ENCODE measurements at places on chromosomes 5 and 9. TPM values are rescaled to one million over a fixed set of nuclear protein-coding genes. Genes with fewer than 3 reads are reported as not detected.

DNA sequence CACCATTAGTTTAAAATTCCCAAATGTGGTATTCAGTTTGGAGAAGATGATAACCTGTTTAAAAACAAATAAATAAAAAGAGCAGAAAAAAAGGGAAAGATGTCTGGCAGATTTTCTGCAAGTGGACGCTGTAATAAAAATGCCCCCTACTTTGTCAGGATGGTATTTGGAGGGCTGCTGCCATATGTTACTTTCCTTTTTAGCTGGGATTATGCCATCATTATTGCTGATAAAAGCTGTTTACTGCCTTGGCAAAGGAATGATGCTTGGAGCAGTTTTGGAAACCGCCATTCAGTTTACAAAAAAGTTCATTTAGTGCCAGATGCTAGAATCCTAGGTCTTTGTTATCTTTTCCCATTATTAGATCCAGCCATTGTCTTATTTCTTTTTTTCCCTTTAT, 104.8 kb downstream of the PBX3 start:
- DNase-seq = no peak

AK3 gene
- total RNA-seq = 119 TPM

ANKRD34B gene
- total RNA-seq = not detected

GRCh38 chr5:179762079-179762780, 29.6 kb downstream of the MAML1 start:
- peak; percentile 25 for DNase-seq

DNA sequence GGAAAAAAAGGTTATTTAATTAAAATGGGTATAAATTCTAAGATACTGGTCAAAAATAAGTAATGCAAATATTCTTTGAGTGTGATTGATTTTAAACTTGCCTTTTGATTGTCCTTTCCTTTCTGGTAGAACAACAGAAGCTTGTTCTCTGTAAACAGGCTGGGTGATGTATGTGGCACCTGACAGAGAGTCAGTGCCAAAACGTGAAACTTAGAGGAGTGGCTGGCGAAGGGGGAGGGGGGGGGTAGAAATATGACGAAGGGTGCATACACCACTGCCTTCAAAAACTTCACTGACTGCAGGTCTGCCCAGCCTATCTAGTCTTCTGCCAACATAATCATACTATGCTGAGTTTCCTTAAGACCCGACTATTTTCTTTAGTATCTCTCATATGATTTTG, 629.8 kb upstream of the SEMA6A start:
- DNase-seq = no peak

PRDM12 gene
- not detected for total RNA-seq

- DNase-seq = no peak
Measured at GRCh38 chr5:6280425-6281100, 97.8 kb downstream of the MED10 start.

- DNase-seq = no peak
Measured at GRCh38 chr9:137552022-137552768, 516 bp downstream of the MRPL41 start.

DNA sequence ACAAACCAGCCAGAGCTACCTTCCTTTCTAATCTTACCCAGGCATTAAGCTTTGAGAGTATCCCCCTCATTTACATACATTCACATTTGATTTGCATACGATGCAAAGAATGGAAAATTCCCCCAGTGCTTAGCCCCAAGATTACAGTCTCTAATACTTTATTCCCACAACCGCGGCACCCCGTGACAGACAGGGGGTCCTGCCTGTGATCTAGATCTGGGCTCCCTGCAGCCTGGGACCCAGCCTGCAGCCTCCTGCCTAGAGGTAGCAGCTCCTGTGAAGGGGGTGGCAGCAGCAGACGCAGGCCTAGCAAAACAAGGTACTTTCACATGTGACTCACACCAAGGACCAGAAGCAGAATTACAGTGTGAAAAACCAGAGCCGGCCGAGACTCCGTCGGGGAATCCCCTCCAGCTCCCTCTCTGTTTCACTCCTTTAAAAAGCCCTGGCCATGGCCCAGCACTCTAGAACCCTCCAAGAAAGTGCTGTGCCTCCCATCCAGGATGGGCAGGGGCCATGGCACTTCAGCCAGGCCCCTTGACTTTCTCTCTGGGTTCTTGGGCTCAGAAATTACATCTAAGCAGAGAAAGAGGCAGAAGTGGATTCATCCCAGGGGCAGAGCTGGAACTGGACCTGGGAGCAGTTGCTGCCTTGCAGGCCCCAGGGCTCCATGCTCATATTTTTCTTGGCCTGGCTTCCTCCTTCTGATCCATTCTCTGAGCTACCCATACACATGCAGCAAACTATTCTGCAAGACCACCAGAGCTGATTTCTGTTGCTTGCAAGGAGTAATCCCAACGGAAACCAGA, 14.0 kb upstream of the TCF7 start:
- DNase-seq = peak; percentile 45

DNA sequence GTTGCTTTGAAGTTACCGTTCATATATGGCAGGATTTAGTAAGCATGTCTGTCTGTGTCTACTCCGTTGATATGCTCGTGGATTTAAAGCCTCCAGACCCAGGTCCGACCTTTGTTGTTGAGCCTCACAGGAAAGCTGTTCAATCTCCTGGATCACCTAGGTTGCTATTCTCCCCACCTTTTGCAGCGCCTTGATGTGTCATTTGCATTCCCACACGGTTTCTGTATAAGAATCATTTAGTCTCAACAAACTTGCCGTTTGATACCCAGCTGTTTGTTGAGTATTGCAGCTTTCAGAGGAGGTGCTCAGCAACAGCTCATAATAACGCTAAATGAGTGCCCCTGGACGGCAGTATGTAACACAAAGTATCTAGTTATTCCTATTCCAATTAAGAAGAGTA, 1.2 kb upstream of the ADGRV1 start:
- no peak for DNase-seq

TXNDC8 gene
- total RNA-seq = not detected

C5orf52 gene
- not detected for total RNA-seq

GRCh38 chr5:171850324-171850947, 64.8 kb downstream of the SMIM23 start:
- no peak for DNase-seq

GRCh38 chr5:6601271-6601670, 31.6 kb downstream of the NSUN2 start:
- no peak for DNase-seq

GRCh38 chr9:98006127-98006796, 23.1 kb downstream of the ANP32B start:
- no peak for DNase-seq

LEAP2 gene
- 1.5 TPM for total RNA-seq

- no peak for DNase-seq
Measured at GRCh38 chr5:151611127-151611775, 20.1 kb upstream of the FAT2 start.

DNA sequence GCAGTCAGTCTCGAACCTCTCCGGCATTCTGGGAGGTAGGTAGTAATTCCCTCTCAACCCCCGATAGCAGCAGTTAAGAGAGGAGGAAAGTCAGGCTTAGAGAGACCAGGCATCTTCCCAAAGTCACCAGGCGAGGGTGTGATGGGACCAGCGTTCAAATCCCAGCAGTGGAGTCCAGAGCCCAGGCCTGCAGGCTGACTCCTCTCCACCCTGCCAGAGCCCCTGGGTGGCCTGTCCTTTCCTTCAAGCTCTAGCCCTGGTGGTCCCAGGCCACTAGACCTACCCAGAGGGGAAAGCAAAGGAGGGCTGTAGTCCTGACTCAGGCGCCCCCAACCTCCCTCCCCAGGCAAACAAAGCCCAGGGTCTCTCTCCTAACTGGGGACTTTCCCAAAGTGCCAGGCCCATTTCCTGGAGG, 4.2 kb upstream of the NR5A1 start:
- DNase-seq = no peak

- DNase-seq = no peak
Measured at GRCh38 chr9:426264-426663, 211.6 kb downstream of the DOCK8 start.

DNA sequence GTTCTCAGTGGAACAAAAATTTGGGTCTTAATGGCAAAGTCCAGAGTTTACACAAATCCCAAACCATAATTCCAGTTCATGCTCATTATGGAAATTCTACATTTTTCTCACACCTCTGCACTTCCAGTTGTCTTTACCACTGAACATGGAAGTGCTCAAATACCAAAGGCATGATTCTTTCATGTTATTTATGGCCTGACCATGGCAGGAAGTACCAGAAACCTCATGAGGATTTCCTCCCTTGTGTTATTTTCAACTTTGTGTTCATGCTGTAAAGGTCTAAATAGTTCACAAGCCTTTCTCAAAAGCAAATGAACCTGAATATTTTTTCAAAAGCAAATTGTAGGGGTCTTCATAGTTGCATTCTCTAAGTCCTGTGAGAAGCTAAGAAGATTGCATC, 82.0 kb upstream of the ITGA1 start:
- no peak for DNase-seq

DNA sequence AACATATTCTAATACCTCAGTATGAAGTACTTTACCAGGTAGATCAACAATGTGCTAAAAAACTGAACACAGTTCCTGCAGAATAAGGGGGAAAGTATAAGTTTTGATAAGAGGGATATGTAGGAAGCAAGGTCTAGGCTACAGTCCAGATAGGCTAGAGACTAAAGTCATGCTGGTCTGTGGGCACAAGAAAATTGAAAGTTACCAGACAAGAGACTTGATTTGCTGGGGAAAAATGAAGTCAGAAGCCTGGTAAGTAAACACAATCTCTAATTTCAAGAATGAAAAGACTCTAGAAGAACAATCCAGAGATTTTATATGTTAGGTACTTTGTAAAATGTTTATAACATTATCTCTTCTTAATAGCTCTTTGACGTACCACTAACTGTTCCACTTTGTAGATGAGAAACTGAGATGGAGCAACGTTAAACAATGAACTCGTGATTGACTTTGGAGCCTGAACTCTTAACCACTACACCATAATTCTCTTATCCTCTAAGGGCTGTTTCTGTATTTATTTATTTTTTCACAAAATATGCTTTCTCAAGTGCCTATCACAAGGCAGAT, 19.5 kb downstream of the ADAMTS6 start:
- no peak for DNase-seq

GRCh38 chr9:84493284-84493947, 152.9 kb upstream of the SLC28A3 start:
- no peak for DNase-seq

CBY3 gene
- total RNA-seq = not detected

DNA sequence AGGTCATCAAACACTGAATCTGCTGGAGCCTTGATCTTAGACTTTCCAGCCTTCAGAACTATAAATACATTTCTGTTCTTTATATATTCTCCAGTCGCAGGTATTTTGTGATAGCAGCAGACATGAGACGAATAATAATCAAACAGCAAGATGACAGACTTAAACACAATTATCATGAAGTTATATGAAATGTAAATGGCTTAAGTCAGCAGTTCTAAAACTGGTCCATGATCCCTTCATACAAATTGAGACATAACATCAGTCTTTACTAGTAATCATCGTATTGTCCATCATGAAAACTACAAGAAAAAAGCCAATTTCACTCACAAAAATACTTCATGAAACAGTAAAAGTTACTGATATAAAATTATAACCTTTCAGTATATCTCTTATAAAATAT, 101.8 kb downstream of the ZDHHC21 start:
- no peak for DNase-seq

EGFLAM gene
- total RNA-seq = 3.4 TPM

DNA sequence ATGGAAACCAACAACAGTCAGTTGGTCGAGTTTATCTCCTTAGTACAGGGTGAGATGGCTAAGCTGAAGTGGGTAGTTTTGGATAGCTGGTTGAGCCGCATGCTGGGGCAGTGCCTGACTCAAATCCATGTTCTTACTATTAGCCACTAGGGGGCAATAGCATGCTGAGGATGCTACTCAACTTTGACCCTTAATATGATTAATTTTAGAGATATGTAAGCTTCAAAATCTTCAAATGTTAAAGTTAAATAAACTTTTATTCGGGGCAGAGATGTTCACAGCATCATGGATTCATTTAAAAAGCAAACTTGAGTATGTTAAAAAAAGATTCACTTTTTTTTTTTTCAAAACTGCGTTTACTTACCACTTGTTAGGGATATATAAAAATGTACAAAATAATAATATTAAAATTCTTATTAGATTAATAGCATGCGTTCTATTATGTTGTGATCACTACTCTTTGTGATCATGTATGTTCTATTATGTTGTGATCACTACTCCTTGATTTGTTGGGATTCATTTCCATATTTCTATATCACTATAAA, 57.0 kb downstream of the C9orf153 start:
- DNase-seq = no peak

DNA sequence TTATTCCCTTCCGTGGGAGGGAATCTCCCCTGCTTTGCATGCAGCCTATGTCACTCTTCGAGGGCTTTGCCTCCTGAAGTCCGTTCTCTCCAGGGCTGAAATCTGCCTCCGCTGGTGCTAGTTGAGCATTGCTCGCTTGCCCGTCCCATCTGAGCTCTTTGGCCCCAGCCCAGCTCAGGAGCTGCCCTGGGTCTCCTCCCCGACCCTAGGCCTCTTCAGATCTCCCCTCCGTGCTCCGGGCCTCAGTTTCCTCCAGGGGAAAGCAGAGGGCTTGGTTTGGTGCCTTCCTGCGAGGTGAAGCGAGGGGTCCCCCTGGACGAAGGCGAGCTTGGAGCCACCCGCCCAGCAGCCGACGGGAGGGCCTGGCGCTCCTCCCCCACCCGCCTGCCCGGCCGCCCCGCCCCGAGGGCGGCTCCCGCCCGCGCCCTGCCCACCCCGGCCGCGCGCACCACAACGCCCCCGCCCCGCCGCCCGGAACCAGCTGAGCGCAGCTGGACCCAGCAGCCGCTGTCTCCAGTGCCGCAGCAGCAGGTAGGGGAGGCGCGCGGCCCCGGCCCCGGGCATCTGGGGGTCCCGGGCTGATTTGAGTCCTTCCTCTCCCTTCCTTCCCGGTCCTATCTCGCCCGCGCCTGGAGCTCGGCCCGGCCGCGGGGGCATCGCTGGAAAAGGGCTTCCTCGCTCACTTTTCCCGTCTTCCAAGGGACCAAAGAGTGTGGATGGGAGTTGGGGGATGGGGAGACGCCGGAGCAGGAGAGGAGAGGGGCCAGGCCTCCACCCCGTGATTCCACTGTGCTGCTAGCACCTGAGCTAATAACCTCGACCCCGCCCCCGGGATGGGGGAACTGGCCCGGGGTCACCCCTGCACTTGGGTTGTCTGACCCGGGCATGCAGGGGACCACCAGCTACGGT, at the start of gene GSN:
GSN (plus strand) TSS at position 474 of the 909 bp plus-strand sequence. CDS start 33,810 bp downstream, outside the sequence.
- peak; percentile 94 for DNase-seq

- DNase-seq = no peak
Measured at GRCh38 chr5:65923339-65923738, 3.0 kb upstream of the ERBIN start.

ARAP3 gene
- total RNA-seq = 16.7 TPM

DNA sequence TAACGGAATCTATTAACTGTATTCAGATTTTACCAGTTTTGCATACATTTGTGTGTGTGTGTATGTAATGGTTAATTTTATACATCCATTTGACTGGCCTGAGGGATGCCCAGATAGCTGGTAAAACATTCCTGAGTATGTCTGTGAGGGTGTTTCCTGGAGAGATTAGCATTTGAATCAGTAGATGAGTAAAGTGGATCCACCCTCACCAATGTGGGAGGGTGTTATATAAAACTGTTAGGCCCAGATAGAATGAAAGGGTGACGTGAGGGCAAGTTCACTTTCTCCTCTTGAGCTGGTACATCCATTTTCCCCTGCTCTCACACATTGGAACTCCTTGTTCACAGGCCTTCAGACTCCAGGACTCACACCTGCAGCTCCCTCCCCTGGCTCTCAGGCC, 88.7 kb downstream of the EMB start:
- no peak for DNase-seq

SLC45A2 gene
- total RNA-seq = not detected
